Karpas-422 (cell line): ENCODE measurements at places on chromosomes 12 and 14. TPM values are rescaled to one million over a fixed set of nuclear protein-coding genes. Genes with fewer than 3 reads are reported as not detected.
A peak's percentile ranks its signal among the peaks of the same experiment; 100 is the strongest.

- peak; percentile 21 for DNase-seq
These were observed 4.2 kb downstream of the SLC15A4 start for GRCh38 chr12:128819293-128820144.

GRCh38 chr14:62015945-62016344, 253.7 kb downstream of the SNAPC1 start:
- no peak for DNase-seq

- DNase-seq = no peak
These were observed 572.6 kb downstream of the SLC16A7 start for GRCh38 chr12:60168441-60168840.

- DNase-seq = no peak
These were observed 110.4 kb upstream of the TMCC3 start for GRCh38 chr12:94760786-94761185.

DNA sequence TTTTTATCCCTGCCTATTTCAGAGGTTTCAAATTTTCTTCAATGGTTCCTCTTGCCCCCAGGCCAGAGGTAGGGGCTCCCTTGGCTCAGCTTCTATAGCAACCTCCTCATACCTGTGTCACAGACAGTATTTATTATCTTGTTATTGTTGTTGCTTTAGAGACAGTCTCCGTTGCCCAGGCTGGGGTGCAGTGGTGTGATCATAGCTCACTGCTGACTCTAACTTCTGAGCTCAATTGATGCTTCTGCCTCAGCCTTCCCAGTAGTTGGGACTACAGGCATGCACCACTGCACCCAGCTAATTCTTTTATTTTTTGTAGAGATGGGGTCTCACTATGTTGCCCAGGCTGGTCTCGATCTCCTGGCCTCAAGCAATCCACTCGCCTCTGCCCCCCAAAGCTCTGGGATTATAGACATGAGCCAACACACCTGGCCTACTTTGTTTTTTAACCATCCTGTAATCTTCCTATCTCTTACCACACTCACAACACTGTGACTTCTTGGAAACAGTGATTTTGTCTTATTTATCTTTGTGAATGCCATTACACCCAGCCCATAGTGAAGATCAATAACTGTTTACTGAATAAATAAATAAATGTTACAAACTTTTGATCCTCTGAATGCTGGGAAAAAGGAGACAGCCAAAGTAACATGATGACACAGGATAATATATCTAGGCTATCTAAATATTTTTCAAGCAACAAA, 95.9 kb downstream of the PHLDA1 start:
- DNase-seq = no peak

GRCh38 chr12:109637348-109637747, 63.8 kb downstream of the MVK start:
- no peak for DNase-seq

DNA sequence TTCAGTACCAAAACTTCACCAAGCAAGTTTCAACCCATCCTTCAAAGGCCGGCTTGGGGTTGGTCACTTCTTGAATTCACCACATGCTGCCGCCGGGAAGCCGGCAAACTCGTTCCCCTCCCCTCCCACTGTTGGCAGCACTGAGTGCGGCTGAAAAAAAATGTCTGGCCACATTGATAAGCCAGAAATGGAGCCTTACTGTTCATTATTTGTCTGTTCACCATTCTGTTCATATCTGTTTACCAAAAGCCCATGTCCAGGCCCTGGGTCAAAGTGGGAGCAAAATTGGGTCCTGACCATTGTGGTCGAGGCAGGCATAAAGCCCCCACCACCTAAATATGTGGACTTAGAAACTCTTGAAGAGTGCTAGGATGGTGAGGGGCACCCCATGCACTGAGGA, 7.3 kb upstream of the HSP90AA1 start:
- DNase-seq = no peak

DNA sequence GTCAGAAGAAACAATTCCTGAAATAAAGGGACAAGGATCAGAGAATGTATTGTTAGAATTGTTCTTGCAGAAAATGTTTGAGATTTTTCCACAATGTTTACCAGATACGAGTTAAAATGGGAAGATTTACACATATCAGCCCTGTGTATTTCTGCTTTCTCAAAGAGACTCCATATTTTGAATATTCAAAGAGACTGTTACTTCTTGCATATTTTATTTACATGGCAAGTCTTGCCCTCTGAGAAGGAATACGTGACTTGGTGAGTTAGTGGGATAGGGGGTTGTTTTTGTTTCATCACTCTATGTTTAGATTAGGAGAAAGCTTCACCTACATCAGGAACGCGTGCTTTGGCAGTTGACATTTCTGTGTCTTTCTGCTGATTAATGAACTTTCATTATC, 56.1 kb upstream of the ZDHHC17 start:
- no peak for DNase-seq

- peak; percentile 60 for DNase-seq
These were observed 196.6 kb downstream of the SLC25A21 start for GRCh38 chr14:36975834-36976233.

GRCh38 chr12:91846466-91847055, 299.1 kb downstream of the BTG1 start:
- no peak for DNase-seq

- no peak for DNase-seq
These were observed 56.1 kb downstream of the EMP1 start for GRCh38 chr12:13252616-13253015.

DNA sequence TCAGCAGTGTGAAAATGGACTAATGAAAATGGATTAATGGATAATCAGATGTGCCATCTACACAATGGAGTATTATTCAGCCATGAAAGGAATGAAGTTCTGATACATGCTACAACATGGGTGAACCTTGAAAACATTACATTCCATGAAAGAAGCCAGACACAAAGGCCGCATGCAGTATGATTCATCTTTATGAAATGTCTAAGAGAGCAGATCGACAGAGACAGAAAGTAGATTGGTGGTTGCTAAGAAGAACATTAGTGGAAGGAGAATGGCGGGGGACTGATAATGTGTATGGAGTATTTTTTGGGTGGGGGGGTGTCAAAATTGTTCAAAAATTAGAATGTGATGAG, 47.3 kb downstream of the PRKAB1 start:
- DNase-seq = no peak

GRCh38 chr14:97180304-97181200, 383.4 kb downstream of the VRK1 start:
- DNase-seq = peak; percentile 59

DNA sequence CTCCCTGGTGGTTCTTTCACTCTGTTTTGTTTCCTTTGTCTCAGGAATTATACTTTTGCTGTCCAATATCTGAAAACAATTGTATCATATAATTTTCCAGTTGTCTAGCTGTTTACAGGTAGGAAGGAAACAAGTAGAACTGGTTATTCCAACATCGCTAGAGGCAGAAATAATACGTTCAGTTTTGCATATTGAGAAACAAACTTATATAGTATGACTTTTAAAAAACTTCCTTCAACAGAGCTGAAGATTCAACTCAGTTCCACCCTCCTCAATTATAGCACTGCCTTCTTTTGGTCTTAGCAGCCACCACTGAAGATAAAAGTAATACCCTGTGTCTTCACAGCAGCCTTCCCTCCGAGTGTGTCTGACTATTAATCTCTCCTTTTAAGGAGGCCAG, 214.3 kb downstream of the EFCAB11 start:
- no peak for DNase-seq

GRCh38 chr14:21014761-21015190, 10.1 kb downstream of the NDRG2 start:
- peak; percentile 90 for DNase-seq

DNA sequence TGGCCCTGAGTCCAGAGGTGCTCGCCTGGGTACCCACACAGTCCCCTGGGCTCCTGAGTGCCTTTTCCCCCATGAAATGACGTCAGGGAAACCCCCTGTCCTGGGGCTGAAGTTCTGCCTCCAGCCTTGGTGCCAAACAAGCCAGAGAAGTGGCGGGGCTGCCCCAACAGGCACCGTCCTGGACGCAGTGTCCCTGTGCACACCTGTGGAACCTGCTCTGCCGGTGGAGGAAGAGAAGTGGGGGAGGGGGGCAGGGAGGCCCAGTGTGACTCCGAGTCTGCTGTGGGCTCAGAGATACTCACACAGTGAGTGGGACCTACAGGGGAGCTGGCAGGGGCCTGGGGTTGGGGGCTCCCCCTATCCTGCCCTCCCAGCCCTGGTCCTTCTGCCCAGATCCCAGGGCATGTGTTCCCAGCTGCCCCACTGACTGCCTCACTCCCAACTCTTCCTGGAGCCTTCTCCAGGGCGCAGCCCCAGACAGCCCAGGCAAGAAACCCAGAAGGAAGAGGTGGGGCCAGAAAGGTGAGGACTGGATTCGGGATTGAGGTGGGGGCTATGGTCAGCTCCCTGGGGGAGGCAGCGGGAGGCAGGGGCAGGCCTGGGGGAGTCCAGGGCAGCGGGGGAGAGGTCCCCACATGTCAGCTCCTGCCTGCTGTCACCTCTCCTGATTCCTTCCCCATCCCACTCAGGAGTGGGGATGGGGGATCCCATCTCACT, 24.7 kb downstream of the CCDC85C start:
- DNase-seq = no peak

DNA sequence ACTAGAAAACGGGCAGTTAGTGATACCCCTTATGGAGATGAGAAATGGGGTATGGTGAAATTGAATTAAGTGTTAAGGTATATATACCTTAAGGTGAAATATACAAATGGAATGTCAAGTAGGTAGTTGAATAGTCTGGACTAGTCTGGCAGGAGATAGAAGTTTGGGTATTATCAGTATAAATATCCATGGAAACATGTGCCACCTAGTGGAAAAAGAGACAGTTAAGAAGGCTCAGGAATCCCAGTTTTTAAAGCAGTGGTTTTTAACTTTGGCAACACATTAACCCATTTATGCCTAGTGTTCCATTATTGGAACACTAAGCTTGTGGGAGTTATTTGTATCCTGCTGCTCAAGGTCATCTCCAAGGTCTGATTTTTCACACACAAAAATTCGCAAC, 38.6 kb upstream of the TPH2 start:
- no peak for DNase-seq

DNA sequence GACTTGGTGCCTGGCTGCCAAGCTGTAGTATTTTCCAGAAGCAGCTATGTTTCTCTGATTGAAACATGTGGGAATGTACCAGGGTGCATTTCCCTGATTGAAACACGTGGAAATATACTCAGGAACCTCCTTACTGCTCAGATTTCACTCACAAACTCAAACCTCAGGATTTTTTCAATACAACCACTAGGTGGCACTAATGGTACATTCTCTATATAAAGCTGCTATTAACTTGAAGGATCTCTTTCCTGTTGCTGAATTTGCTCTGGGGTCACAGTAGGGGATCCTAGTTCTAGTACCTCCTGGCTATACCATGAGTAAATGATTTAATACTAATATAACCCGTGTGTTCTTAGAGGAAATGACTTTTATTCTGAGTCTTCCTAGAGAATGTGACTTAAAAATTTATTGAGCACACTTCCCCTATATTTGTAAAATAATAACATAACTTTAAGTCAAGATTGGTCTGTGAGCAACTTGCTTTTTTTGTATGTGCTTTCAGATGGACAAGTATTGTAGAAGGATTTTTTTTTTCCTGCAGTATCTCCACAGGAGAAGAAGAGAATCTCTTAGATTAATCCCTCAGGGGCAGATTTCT, 173.8 kb upstream of the MIS18BP1 start:
- DNase-seq = peak; percentile 89

DNA sequence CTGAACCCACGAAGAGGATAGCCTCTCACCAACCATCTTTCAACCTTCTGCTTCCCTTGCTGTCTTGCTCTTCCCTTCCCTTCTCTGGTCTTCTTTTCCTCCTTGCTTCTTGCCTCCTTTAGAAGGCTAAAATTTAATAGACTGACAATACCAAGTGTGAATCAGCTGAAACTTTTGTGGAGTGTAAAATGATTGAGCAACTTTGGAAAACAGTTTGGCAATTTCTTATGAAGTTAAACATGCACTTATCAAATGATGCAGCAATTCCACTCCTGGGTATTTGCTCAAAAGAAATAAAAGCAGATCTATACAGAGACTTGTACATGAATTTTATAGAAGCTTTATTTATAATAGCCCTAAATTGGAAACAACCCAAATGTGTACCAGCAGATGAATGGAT, 3.3 kb upstream of the KRT86 start:
- no peak for DNase-seq

GRCh38 chr12:49108958-49109404, 1.7 kb downstream of the LMBR1L start:
- no peak for DNase-seq

GRCh38 chr12:44668443-44668842, 207.7 kb downstream of the NELL2 start:
- DNase-seq = no peak

- DNase-seq = no peak
These were observed 46.8 kb upstream of the MEG3 start for GRCh38 chr14:100778951-100779690.

STAB2 gene
- not detected in 2 replicates for total RNA-seq

PZP gene
- total RNA-seq = not detected in 2 replicates

TRIM9 gene
- 0.63 and 1.7 TPM in 2 replicates for total RNA-seq

BDKRB2 gene
- not detected in 2 replicates for total RNA-seq

PPP1R36 gene
- total RNA-seq = 0.18 and 1.7 TPM in 2 replicates

EML1 gene
- not detected in 2 replicates for total RNA-seq

CBLN3 gene
- total RNA-seq = 1.1 and 3.6 TPM in 2 replicates

CLECL1 gene
- 3.5 and 5.6 TPM in 2 replicates for total RNA-seq
